ENCODE measurements at places on chromosomes 6 and 20.

DNA sequence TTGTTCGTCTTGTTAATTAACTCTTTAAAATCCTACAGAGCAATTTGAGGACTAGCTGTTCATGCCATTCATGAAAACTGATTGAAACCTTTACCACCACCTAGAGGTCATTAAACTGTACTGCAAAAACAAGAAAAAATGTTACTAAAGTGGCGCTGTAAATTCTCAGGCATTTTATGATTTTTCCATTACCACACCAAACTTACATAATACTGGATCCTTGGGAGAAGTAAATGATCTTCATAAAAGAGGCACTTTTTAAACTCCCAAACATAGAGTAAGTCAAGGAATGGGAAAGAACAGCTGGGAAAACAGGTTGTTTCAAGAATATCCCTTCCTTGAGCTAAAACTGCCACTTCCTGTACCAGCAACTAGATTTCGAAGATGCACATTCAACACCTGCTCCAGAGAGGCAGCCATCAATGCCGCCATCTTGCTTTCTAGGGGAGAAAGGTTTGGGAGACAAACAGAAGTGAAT lies 54.3 kb downstream of the MYLIP start:
- DNase-seq = no peak

- no peak for DNase-seq
Observed at GRCh38 chr20:1646975-1647431, 10.6 kb downstream of the SIRPG start.

DNA sequence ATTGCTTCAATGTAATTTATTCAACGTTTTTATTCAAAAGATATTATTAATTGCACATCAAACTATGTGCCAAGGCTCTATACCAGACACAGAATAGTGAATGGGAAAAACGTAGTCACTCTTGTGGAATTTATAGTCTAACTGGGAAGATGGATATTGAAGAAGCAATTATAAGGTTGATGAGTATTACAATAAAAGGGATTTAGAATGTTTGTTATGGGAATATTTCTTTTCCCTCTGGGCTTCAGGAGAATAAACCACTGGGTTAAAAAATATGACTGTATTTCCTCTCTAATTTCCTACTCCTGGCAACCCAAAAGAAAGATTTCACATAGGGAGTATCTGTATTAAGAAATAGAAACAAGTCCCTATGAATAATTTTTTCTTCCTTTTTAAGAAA lies 25.1 kb upstream of the UTRN start:
- DNase-seq = no peak

DNA sequence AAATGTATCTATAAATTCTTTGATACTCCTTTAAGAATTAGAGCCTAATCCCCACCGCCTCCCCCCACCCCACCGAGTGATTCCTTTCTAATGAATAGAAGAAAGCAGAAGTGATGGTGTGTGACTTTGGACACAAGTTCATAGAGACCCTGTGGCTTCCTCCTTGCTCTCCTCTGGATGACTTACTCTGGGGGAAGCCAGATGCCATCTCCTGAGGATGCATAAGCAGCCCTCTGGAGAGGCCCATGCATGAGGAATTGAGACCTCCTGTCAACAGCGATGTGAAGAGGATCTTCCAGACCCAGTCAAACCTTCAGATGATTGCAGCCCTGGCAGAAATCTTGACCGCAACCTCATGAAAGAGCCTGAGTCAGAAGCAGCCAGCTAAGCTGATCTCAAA lies 21.1 kb downstream of the AHCY start:
- no peak for DNase-seq

- DNase-seq = no peak
Observed at GRCh38 chr6:14386668-14387067, 269.1 kb downstream of the CD83 start.

DNA sequence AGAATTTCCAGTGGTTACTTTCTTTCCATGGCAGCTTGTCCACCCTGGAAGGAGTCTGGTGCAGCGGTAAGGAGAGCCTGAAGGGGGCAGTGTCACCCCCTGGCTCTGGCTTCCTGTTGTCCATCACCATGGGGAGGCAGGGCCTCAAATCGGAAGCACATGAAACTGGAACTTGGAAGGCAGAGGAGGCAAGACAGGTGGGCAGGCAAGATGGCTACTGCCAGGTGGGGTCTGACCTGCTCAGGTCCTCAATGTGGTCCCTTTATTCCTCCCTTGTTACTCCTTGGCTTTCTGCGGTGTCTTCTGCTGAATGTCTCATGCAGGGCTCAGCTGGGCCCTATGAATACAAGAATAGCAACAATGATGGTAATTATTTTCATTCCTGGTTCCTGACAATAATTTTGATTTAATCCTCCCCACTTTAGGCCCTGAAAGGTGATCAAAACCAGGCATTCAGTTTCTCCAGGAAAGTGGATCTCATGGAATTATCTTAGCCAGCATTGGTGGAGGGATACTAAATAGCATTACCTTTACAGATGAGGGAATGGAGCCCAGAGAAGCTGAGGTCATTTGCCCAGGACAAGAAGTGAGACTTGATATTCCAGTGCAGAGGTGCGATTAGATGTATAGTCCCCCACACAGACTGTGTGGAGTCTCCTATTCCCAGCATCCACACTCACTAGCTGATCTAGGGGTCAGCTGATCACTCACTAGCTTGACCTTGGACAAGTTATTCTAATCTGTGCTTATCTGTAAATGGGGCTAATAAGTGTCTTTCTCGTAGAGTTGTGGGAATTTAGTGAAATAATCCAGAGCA lies 17.6 kb upstream of the SNAI1 start:
- DNase-seq = no peak

DNA sequence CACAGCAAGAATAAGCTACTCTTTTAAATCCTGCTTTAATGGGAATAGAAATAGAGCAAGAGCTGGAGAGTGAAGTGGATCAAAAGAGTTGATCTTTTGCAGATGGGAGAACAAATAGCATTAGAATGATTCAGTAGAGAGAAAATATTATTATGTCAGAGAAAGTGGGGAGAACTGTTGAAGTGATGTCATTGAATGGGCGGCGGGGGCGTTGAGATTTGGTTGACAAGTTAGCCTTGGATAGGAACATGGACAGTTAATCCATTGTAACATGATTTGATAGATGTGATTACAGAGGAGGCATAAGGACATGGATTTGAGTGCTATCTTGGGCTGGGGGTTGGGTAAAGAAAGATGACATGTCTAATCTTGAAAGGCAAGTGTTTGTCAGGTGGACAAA lies 9.2 kb downstream of the ATAT1 start:
- DNase-seq = no peak

- DNase-seq = no peak
Observed at GRCh38 chr20:35490736-35491181, 35.4 kb downstream of the CEP250 start.

GRCh38 chr6:25735261-25735660 lies 19.3 kb upstream of the SLC17A4 start:
- DNase-seq = no peak

DNA sequence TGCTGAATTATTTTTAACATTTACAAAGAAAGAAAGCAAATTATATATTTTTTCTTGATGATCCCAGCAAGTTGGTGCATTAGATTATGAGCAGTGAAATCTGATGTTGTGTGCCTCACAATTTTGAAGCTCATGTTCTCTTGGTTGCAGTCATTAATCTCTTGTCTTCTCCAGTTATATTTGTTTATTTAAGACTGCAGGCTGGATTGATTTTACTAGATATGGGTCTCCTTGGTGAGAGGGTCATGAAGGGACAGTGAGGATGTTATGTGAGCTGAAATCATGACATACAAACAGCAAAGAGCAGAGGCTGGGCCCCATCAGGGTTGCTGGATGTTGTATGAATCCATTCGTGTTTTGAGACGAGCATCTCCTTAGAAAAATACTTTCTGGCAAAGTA lies 64.2 kb upstream of the AKIRIN2 start:
- DNase-seq = no peak

DNA sequence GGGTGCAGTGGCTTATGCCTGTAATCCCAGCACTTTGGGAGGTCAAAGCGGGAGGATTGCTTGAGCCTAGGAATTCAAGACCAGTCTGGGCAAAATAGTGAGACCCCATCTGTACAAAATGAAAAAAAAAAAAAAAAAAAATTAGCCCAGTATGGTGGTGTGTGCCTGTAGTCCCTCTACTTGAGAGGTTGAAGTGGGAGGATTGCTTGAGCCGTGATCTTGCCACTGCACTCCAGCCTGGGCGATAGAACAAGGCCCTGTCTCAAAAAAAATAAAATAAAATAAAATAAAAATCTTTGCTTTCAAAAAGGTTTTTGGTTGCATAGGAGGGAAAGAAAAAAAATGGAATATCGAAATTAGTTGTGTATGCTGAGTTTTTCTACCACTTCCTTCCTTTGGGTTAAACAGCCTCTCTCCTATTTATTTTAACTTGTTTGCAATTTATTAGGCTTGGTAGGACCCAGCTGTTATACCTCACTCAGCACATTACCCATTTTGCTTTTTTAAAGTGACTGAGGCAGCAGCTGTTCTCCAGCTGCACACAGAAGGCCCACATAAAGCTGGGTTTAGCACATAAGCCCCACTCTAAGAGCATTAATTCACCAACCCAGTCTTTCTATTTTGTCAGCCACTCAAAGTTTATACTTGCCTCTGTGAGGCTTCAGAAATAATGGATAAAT lies 152.3 kb downstream of the ZFAND3 start:
- DNase-seq = no peak
